ENCODE measurements at places on chromosomes 4 and X. TPM values are rescaled to one million over a fixed set of nuclear protein-coding genes. Genes with fewer than 3 reads are reported as not detected.

GRCh38 chrX:129731228-129731627 is 7.6 kb upstream of the XPNPEP2 start:
- no peak for DNase-seq

- peak; percentile 13 for DNase-seq
Measured at GRCh38 chr4:101791182-101791558, 640 bp downstream of the BANK1 start.

TRIM61 gene
- 6.4 TPM for polyA plus RNA-seq

SLC9B1 gene
- polyA plus RNA-seq: 2.9 TPM

DNA sequence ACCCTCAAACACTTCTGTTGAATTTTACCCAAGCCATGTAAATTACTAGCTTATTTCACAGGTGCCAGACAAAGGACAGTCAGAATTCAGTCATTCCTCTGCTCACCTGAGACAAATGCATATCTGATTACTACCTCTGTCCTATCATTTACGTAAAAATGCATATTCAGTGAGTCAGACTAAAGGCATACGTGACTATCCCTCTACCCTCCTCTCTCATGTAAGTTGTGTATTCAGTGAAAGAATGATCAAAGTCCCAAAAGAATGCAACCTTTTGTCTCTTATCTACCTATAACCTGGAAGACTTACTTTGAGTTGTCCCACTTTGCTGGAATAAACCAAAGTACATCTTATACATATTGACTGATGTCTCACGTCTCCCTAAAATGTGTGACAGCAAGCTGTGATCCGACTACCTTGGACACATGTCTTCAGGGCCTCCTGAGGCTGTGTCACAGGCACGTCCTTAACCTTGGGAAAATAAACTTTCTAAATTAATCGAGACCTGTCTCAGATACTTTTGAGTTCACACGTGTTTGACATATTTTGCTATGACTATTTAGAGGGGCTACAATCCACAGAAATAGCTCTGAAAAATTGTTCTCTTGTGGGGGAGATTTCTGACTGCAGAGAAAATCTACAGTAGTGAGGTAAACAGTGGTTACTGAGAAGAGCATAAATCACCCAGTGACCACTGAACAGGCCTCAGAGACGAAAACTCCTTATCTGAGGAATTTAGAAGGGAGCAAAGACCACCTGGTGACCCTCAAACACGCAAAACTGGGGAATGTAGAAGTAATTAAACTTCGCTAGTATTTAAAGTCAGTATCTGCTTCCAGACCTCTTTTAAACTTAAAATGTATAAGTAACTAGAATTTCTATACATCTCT is 1575.8 kb downstream of the STIM2 start:
- DNase-seq: no peak

DNA sequence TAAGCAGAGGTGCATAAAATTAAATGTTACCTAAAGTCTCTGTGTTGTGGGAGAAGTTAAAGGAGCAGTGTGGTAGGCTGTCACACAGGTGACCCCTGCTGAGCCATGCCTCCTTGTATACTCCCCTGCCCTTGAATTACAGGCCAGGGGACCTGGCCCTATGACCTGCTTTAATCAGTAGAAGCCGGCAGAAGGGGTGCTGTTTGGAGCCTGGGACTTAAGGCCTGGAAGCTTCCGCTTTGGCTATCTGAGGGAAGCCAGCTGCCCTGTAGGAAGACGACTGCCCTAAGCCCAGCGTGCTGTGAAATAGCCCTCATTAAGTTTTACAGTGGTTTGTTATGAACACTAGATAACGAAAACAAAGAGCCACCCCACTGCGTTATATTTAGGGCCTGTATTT is 34.1 kb downstream of the SPINK2 start:
- peak; percentile 73 for DNase-seq

VEGFC gene
- 30.5 TPM for polyA plus RNA-seq

- no peak for DNase-seq
Measured at GRCh38 chr4:122854447-122855352, 28.1 kb downstream of the FGF2 start.

DNA sequence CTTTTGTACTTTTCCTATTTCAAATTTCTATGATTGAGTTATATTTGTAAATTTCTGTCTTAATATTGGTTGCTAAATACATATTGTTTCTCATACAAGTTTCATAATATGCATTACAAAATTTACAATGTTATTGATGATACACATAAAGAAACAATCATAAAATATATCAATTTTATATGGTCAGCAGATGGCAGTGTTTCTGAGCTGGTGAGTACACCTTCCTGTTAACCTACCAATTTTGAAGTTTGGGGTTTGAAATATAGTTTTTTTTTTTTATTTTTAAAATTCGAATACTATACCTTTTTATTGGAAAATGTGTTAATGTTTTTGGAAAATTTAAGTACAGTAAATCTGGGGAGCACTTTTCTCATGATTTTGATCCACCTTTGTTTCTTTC is 1953.1 kb upstream of the ADGRL3 start:
- DNase-seq: no peak

GRCh38 chr4:137946453-137947174 is 295.5 kb downstream of the SLC7A11 start:
- DNase-seq: no peak

DNA sequence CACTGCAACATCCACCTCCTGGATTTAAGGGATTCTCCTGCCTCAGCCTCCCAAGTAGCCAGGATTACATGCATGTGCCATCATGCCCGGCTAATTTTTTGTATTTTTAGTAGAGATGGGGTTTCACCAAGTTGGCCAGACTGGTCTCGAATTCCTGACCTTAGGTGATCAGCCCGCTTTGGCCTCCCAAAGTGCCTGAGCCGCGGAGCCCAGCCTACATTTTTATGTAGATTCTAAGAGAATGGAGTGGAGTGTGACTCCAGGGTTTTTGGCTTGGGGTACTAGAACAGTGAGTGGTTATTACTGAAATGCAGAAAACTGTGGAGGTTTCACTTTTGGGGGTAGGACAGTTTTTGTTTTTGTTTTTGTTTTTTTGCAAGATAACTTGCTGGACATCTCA is 806.0 kb downstream of the ADGRL3 start:
- no peak for DNase-seq

GABRB1 gene
- not detected for polyA plus RNA-seq

MAGEB17 gene
- not detected for polyA plus RNA-seq

DNA sequence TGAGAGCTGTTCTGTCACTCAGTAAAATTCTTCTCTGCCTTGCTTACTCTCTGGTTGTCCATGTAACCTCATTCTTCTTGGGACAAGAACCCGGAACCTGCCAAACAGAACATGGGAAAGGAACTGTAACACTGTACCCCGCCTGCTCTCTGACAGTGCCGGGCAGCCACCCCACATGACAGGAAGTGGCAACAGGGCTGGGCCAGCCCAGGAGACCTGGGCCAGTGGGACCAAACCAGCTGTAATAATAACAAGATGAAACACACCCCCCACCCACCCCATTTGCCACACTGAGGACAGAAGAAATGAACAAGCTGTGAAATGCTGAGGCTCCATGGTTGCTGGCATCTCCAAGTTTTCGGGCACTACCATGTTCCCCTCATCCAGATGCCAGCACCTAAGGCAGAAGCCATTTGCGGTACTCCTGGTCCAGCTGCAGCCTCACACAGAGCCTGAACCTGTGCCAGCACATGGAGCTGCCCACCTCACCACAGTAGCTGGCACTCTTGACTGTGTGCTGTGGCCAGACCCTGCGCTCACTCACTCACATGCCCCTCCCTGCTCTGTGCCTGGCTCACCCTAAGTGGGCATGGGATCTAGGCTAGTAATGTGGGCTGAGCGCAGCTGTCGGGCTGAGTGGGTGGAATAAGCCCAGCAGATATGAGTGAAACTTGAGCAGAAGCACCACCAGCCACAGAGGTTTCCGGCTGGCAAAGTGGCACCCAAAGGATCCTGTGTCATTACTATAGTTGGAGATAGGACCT is 126.2 kb upstream of the UGT8 start:
- peak; percentile 66 for DNase-seq

- no peak for DNase-seq
Measured at GRCh38 chr4:165502916-165503907, 124.4 kb downstream of the CPE start.
